ENCODE measurements at places on chromosomes 5 and 9.

DNA sequence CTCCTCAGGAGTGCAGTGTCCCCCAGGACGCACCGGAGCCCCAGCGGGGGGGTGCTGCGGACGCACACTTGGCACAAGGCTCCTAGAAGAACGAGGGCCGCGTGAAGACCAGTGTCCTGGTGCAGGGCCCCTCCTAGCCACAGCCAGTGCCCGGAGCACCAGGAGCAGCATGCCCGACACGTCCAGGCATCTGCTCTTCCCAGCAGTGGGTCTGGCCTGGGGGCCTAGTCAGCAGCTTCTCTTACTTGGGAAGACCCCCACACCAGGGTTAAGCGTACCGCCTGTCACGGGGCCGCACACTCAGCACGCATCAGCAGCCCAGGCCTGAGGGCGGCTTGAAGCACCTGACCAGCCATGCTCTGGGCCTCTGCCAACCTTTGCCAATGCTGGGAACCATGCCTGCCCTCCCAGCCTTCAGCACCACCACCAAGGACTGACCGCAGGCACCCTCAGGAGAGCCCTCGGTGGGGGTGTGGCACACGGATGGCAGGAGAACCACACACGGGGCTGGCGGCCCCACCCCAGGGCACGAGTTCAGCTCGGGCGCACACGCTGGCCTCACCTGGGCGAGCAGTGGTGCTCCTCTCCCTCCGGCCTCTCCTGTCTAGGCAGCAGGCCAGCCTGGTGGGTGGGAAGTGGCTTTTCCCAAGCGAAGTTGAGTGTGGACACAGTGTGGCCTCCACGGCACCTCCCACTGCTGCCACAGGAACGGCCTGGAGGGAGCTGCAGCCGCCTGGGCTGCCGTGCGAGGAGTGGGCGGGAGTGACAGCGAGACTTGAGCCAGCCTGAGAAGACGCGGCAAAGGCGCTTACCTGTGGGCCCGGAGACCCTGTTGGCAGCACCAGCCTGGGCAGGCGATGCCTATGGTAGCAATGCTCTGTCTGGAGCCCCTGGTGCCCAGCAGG lies 12.0 kb upstream of the AJM1 start:
- no peak for DNase-seq

DNA sequence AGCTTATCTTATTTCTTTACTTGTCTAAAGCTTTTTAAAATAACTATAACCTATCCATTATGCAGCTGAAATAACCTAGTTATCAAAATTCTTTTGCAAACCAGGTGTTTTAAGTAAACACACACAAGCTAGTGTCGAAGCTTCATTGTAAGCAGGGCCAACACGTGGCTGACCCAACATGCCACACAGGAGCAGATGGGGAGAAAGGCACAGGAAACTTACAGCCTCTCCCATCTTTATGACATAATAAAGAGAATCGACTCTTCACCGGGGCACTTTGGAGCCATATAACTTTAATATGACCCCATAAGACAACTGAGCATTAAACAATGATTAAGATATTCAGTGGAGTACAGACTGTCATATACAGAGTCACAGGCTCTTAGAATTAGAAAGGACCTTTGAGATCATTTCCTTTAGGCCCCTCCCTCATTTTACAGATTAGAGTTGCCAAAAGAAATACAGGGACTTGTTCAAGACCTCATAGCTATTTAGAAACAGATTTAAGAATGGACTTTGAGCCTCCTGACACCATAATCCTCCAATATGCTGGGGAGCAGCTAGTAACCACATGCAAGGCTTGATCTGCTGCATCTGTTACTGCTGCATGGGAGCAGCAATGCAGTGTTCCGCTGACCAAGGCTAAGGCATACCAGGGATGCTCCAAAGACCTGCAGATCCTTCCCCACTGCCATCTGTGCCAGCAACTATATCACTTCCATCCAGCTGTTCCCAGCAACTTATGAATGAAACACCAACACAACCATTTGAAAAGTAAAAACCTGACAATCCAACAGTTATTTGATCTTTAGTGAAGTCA lies 75.4 kb downstream of the RASEF start:
- DNase-seq: no peak

- DNase-seq: no peak
Measured at GRCh38 chr5:107195890-107196395, 474.8 kb downstream of the EFNA5 start.

DNA sequence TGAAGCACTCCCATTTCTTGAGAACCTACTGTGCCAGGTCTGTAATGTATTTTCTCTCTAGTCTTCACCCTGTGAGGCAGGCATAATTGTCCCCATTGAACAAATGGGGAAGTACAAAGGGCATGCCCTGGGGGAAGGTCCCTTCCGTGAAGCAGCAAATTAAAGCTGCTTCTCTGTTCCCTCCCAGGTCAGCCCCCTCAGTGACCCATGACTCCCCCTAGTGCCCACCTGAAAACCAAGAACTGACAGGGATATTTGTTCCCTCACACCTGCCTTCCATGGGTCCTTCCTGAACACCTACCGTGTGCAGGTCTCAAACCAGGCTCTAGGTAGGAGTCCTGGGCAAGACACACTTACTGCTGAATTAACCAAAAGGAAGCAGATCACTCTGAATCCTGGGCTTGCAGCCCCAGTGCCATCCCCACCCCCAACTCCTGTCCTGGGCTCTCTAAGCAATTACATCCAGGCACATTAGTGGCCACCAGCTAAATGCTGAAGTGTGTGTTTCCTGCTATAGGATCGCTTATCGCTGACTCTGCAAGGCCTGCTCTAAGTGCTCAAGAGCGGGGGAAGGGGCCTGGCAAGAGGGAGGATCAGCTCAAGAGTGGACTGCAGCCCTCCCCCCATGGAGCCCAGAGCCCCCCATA lies 254.8 kb downstream of the CDK5RAP2 start:
- no peak for DNase-seq
